ENCODE measurements at places on chromosomes 5 and 9.
A peak's percentile ranks its signal among the peaks of the same experiment; 100 is the strongest.

GRCh38 chr5:171155621-171156020, 153.4 kb upstream of the TLX3 start:
- no peak for DNase-seq

GRCh38 chr9:104905153-104905901, 22.6 kb downstream of the ABCA1 start:
- no peak for DNase-seq

GRCh38 chr9:94805585-94805984, 79.1 kb downstream of the AOPEP start:
- no peak for DNase-seq

DNA sequence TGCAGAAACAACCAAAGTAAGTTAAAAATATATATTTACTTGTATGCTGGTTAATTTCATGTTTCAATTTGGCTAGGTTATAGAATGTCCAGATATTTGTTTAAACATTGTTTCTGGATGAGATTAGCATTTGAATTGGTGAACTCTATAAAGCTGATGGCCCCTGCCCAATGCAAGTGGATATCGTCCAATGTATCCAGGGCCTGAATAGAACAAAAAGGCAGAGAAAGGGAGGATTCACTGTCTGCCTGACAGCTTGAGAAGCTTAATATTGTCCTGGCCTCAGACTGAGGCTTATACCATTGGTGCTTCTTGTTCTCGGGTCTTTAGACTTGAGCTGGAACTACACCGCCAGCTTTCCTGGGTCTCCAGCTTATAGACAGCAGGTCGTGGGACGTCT, 446.7 kb upstream of the ACTBL2 start:
- DNase-seq = no peak

GRCh38 chr5:67246108-67246507, 49.5 kb upstream of the CD180 start:
- peak; percentile 90 for DNase-seq

DNA sequence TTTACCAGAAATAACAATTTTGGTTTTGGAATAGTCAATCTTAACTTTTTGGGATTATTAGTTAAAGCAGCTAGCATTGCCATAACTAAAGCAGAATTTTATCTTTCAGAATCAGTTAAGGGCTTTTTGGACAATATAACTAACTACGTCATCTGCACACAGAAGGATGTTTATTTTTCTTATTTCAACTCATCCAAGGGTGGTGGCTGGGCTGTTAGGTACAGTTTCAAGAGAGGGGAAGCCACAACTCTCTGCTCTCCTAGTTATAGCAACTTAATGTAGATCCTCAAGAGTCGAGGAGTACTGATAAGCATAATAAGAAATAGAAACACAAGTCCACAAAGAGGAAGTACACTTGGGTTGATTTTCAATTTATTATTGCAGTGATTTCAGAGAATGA, 65.6 kb downstream of the ANKRD55 start:
- no peak for DNase-seq

DNA sequence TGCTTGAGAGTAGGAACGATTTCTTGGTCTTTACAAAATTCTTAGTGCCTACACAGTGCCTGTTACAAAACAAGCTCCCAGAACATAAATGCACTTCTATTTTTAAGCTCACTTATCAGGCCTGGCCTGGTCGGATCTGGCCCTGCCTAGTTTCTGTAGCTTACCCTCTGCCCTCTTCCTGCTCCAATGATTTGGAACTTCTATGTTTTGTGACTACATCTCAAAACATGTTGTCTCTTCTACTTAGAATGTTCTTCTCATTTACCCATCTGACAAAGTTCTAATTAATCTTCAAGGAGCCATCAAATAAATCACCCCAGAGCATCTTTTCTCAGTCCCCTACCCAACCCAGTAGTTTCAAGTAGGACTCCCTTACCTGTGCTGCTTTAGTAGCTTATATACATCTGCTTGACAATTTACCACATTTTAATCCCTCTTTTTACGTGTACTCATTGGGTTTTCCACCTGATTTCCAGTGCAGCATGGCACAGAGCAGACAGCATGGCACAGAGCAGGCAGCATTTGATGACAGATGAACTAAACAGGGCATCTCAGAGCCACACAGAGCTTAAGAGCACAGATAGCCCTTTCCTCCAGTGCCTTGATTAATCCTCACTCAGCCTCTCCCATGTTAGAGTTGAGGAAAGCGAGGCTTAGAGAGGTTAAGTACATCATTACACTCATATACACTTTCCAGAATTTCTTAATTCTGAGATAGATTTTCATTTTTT, 171.9 kb downstream of the MAPKAP1 start:
- DNase-seq = no peak

- peak; percentile 28 for DNase-seq
These were observed 14.7 kb upstream of the TNC start for GRCh38 chr9:115132648-115133047.

- DNase-seq = no peak
These were observed 54.8 kb downstream of the UBAP1 start for GRCh38 chr9:34233672-34234071.

- DNase-seq = no peak
These were observed 428.1 kb downstream of the ARHGEF28 start for GRCh38 chr5:74054139-74054538.

DNA sequence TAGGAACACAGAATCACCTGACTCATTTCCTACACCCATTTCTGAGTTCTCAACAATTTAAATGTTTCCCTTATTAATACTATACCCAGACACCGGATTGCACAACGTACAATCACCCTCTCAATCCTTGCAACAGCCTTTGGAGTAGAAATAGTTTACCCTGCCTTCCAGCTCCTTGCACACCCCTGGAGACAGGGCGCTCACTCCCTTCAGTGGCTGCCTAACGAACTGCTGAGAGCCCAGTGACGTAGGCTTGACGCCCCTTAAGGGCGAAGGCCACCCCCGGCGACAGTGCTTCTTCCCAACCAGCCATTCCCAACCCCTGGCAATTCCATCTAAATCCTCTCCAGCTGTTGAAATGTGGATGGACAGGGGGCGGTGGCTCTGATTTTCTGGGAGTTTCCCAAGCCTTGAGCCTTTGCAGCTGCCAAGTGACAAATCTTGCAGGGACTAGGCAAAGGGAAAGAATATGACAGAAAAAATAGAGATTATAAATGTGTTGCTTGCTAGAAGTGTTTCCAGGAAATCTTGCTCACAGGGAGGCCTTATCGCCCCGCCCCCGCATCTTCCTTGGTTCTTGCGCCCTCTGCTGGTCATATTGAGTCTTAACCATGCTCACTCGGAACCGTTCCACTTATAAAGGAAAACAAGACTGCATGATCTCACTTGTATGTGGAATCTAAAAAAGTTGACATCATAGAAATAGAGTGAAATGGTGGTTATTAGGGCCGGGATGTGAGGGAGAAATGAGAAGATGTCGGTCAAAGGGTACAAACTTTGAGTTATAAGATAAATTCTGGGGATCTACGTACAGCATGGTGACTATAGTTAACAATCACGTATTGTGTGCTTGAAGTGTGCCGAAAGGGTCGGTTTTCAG, 7.6 kb upstream of the BARX1 start:
- peak; percentile 95 for DNase-seq

DNA sequence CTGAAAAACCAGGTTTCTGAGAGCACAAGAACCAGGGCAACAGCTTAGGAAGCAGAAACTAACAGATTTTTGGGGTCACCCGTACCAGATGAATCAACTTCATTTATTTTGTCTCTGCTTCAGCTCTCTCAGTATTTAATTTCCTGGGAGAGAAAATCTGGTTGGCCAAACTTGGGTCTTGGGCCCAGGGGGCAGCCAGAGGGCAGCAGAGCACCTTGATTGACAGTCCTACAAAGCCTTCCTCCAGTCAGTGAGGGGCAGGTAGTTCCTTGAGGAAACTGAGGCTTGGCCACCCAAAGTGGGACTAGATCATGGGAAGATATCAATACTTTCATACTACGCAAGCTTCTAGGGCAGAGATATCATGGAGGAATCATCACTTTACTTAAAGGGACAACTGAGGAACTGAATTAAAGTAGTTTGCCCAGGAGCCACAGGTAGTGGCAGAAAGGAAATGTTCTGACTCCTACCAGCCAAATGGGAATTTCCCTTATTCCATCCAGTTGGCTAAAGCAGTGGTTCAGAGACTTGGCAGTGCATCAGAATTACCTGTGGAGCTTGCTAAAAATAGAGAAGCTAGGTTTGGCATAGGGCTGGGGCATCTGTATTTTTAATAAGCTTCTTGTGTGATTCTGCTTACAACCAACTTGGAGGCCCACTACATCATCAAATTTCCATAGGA, 21.5 kb upstream of the ARHGAP26 start:
- peak; percentile 73 for DNase-seq

GRCh38 chr5:56350597-56351170, 117.6 kb upstream of the ANKRD55 start:
- DNase-seq = no peak

DNA sequence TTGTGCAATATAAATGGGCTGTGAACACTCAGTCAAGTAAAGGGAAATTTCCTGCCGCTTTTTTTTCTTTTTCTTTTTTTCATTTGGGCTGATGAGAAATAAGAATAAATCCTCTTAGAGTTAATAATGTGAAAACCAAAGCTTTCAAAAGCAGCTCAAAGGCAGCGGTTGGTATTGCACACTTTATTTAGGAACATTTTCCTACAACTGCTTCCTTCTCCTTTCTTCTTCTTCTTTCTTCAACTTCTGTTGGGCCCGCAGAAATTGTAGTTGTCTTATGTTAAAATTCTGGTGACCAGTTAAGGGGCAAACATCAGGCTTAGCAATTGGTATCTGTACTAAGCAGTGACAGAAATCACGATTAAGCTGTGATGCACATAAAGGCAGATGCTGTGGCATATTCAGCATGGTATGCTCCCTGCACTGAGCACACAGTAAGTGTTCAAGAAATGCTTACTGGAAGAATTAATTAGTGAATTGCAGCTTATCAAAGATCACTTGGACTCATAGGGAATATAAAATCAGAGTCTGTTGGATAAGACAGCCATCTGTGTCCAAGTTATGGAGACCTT, 85.4 kb downstream of the ANKRD55 start:
- DNase-seq = no peak

- peak; percentile 18 for DNase-seq
These were observed 6.4 kb upstream of the CTSV start for GRCh38 chr9:97045300-97045699.

- no peak for DNase-seq
These were observed 25.8 kb downstream of the ST8SIA4 start for GRCh38 chr5:100877274-100877673.

- DNase-seq = no peak
These were observed 739.8 kb upstream of the PTPRD start for GRCh38 chr9:11352612-11353011.

DNA sequence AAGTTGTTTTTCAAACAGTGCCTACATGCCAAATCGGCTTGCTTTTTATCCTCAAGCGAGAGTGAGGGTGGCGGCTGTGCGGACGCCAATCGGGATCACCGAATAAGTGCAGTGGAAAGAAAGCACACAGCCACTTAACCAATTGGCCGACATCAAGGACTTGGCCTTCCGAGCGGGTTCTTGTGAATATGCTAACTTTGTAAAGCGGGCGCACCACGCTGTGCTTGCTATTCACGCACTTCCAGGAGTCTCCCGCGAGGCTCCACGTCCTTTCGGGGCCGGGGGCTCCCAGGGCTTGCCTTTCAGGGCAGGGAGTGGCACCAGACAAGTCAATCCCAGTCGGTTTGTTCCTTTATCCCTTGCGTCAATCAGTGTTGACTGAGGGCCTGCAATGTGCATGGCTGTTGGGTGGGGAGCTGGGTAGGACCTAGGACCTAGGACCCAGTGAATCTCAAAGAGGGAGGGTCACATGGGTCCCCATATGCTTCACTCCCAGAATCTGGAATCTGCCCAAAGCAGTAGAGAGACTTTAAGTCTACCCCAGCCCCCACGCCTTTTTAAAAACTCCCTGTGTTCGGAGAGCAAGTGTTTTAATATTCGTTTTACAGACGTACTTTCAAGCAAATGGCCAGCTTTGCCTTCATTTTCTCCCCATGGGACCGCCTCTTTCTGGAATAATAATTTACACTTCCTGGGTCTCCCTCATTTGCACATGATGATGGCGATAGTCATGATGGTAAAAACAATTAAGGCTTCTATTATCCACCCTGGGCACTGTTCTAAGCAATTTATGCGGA, 2.0 kb upstream of the GCNT4 start:
- peak; percentile 87 for DNase-seq

DNA sequence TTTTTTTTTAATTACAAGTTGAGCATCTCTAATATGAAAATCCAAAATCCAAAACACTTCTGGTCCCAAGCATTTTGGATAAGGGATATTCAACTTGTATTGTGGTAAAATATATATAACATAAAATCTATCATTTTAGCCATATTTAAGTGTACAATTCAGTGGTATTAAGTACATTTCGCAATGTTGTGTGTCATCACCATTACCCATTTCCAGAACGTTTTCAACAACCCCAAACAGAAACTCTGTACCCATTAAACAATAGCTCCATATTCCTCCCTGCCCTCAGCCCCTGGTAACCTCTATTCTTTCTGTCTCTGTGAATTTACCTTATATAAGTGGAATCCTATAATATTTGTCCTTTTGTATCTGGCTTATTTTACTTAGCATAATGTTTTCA, 24.9 kb downstream of the TICAM2 start:
- DNase-seq = no peak

DNA sequence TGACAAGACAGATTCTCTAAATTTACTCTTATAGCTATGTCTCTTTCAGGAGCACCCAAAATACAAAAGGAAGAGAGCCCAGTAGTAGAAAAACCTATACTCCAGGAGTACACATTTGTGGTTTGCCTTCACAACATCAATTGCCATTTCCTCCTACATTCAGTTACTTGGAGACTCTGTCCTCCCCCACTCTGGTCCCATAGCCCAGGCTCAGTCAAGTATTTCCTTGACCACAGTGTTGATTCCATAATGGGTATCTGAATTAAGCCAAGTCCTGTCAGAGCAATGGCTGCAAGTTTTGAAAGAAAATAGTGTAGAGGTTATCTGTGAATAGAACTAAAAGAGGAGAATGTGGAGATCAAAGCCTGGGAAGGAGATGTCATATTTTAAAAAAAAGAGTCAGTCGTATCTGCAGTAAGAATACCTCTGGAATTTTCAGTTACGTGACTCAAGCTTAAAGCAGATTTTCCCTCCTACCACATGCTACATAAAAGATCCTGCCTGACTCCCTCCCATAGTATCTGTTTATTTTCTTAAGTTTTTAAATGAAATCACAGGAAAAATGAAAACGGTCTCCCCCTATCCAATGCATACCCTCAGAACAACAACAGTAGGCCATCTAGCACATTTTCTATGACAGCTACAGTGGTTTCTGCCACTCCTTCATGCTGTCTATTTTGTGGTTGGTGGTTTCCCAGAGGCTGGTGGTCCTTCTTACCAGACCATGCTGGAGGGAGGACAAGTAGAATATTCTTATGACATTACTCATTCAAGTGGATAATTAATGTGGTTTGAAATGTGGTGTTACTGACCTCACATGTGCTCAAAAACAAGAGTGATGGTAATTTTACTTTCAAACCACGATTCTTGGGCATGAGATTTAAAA, 249.7 kb upstream of the TMEM161B start:
- no peak for DNase-seq

DNA sequence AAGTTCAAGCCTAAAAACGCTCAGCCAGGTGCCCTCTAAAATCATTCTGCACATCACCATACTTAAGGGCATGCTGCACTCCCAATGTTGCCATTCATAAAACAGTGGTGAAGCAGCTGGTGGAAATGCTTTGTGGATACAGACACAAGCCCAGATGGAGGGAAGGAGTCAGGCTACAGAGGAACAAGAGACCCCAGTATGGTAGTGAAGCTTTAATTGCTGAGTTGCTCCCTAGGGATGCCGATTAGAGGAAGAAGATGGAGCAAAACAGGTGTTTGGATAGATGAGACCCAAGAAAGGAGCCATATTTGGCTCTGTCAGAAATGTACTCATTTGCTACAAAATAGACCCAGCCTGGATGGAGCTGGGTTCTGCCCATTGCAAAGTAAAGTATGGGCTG, 230.5 kb downstream of the NSG2 start:
- DNase-seq = no peak
